Lung (tissue), 17 donors: ENCODE measurements at places on chromosomes 3 and 15. TPM values are rescaled to one million over a fixed set of nuclear protein-coding genes. Genes with fewer than 3 reads are reported as not detected.
A peak's percentile ranks its signal among the peaks of the same experiment; 100 is the strongest.

PAQR5 gene
- 2.3 TPM for total RNA-seq

MFAP1 gene
- total RNA-seq = 17.4 TPM

DNA sequence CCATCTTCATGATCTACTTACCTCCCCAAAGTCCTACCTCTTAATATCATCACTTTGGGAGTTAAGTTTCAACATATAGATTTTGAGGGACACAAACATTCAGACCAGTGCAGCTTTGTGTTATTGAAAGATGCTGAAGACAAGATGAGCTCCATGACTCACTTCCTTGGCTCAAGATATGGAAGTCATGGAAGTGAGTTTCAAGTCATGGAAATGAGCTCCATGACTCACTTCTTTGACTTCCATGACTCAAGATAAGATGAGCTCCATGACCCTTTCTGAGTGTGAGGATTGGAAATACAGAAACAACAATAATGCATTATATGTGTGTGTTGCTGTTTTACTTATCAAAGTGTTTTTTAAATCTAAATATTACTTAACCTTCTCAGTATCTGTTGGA is 170.2 kb upstream of the TPRG1 start:
- no peak overlapping the region for H3K4me3 ChIP-seq
- no peaks in the 10 kb centered on the region for H3K36me3 ChIP-seq
- no peaks in the 10 kb centered on the region for H3K27me3 ChIP-seq
- no peaks in the 10 kb centered on the region for H3K4me1 ChIP-seq
- no peak for DNase-seq

GRCh38 chr15:93029836-93030429 is 59.1 kb downstream of the RGMA start:
- no peak for DNase-seq
- no peak overlapping the region for H3K4me3 ChIP-seq
- no peaks in the 10 kb centered on the region for H3K36me3 ChIP-seq
- H3K27me3 ChIP-seq = no peaks in the 10 kb centered on the region

GRCh38 chr3:32571192-32571485 is 481 bp upstream of the DYNC1LI1 start:
- DNase-seq = no peak
- no peaks in the 10 kb centered on the region for H3K27me3 ChIP-seq
- H3K4me1 ChIP-seq = peaks cover 3% of the 10 kb centered on the region
- peak overlapping the region; percentile 96 for H3K4me3 ChIP-seq

DNA sequence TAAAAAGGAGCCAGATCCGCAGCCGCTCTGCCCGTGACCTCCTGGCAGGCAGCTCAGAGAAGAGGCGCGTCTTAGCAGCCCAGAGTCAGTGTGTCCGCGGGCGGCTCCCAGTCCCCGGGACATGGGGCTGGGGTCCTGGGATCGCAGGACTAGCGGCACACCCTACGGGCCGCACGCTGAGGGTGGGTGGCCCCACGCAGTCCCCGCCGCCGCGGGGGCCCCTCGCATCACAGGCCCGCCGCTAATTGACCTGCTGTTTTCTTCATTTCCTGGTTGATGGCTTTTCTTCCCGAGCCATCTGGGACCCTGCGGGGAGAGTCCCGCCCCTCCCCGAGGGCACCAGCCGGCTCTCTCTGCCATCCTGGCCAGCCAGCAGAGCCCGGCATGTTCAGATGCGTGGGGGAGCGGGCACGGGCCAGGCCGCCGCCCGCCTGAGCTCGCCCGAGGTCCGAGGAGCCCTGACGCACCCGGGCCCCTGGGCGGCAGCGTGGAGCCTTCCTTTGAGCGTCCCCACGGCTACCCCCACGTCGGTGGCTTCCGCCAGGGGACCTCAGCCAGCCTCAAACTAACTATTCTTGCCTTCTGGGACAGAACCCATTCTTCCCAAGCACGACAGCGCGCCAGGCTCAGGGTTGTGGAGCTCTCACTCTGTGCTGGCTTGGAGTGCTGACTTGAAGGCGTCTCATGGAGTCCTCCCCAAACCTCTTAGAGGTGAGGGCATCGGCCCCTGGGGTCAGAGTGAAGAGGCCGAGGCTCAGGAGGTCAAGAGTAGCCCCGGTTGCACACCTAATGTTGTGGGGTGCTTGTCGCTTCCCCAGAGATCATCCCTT is 34.6 kb upstream of the CACNA2D3 start:
- H3K36me3 ChIP-seq = no peaks in the 10 kb centered on the region
- no peak overlapping the region for H3K27ac ChIP-seq
- peaks cover 22% of the 10 kb centered on the region for H3K27me3 ChIP-seq
- peak; percentile 37 for DNase-seq

DNA sequence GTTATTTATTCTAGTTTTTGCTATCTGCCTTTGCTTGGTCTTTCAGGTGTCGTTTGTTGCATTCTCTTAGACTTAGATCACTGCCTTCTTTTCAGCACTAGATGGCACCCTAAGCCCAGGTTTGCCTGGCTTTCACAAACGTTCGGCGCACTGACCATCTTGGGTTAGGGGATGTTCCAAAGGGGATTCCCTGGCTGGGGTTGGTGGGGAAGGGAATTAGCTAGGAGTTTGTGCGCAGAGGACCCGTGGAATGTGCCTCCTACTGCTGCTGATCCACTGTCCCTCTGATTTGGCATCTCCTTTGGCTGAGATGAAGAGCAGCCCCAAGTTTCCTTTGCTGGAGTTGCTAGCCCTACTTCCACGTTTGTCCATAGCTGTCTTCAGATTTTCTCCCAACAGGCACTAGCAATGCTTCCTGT is 33.9 kb downstream of the PFN2 start:
- H3K4me1 ChIP-seq = no peaks in the 10 kb centered on the region
- H3K36me3 ChIP-seq = peaks cover 2% of the 10 kb centered on the region
- peak; percentile 43 for DNase-seq

DNA sequence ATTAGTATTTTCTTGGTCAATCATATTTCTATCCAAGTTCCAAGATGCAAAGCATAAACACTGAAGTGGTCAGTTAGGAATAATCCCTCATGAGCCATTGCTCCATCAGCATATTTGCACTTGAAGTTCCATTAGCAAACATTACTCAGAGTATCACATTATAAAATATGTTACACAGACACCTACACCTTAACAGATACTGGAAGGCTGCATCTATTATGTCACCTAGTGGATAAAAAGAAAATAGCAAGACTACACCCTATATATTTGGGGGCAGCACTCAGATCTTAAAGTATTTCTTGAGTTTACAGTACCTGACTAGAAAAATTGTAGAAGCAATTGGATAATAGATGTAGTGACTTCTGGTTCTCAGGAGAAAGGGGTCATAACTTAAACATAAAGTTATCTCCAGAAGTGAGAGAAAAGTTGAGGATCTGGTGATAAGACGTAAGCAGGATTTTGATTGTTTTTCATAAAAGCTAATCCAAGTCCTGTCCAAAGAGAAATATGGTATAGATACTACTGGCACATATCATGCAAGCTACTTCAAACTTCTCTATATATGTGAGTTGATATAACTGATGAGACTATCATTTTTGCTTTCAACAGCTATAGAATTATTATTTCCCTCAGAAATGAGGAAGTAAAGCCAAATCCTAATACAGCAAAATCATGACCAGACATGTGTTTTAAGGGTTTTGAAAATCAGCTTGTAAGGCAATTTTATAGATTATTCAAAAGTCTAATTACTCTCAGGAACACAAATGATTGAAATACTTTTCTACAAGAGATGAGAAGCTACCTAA is 422.2 kb downstream of the GBE1 start:
- DNase-seq = no peak
- no peak overlapping the region for H3K4me3 ChIP-seq
- no peaks in the 10 kb centered on the region for H3K4me1 ChIP-seq
- H3K36me3 ChIP-seq = no peaks in the 10 kb centered on the region
- H3K27me3 ChIP-seq = no peaks in the 10 kb centered on the region

DNA sequence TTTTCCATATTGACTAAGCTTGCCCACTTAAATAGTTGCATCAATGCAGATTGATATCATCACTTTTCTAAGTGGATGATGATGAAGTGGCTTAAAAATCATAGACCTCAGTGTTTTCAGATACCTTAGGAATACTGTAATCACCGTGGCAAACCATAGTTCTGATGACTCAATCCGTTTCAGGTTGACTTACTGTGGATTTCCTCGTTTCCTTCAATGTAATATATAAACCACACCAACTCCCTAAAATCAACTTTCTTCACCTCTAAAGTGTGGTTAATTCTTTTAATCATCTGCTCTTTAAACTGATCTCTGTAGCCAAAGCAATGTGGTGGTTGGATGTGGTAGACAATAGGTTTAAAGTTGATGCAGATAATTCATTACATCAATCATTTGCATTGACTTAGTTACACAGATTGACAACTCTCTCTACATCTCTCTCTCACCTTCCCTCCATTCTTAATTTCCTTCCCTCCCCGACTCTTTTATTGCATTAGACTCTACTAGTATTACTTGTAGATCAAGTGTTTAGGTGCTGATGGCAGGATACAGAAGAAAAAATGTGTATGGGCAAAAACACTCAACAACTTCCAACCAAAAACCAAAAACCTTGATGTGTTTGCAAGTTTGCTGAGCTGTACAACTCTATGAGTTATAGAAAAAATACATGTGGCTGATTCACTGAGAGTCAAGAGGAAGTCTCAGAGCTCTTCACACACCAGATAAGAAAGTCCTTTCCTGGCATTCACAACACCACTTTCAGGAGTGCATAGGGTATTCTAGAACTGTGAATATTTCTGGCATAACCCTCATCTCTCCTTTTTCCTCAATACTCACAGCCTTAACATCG is 243.5 kb downstream of the NFKBIZ start:
- no peak overlapping the region for H3K4me3 ChIP-seq
- no peak for DNase-seq
- H3K36me3 ChIP-seq = no peaks in the 10 kb centered on the region
- H3K27me3 ChIP-seq = no peaks in the 10 kb centered on the region

GRCh38 chr3:54836871-54837270 is 91.0 kb downstream of the LRTM1 start:
- H3K4me1 ChIP-seq = no peaks in the 10 kb centered on the region
- no peaks in the 10 kb centered on the region for H3K27me3 ChIP-seq
- H3K27ac ChIP-seq = no peak overlapping the region

DNA sequence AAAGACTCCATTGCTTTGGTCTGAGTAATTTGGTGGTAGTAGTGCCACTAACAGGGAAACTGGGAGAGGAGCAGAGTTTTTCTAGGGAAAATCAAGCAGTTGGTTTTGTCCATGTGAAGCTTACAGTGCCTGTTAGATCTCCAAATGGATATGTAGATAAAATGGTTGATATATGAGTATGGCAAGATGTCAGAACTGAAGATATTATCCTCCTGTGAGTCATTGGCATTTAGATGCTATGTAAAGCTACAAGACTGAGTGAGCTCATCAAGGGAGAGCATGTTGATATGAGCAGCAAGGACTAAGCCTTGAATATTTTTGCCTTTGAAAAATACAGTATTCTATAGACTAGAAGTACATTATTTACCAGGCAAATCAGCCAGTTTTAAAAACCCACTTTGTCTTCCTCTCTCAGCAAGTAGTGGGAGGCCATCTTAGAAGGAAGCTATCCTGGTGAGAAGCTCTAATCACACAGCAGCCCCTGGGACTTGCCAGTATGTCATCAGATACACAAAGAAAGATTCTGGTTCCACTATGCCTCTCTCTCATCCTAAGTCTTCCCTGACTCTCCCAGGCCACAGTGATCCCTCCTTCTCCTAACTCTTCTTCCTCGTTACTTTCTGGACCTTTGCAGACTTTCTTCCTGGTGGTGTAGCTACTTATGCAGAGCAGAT is 77.4 kb upstream of the ANKRD28 start:
- H3K27ac ChIP-seq = no peak overlapping the region
- H3K4me3 ChIP-seq = no peak overlapping the region
- no peaks in the 10 kb centered on the region for H3K27me3 ChIP-seq
- no peak for DNase-seq

DNA sequence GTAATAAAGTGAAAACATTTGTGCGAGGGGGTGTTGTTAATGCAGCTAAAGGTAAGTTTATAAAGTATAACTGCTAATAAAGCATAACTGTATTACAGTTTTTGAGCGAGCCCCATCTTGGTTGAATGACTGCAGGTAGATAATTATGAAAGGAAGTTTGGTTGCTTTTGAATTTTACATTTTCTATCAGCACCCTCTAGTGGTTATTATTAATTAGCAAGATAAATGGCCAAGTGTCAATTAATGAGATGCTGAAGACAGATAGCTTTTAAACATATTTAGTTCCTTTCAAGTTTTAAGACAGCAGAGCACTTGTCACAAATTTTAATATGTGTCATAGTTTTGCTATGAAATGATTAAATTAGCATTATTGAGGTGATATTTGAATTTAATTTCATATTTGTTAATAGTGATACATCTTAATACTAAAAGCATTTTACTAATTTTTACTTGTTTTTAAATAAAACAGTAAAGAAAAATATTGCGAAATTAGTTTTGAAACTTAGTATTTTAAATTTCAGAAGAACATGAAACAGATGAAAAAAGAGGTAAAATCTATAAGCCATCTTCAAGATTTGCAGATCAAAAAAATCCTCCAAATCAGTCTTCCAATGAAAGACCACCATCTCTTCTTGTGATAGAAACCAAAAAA is 15.1 kb downstream of the U2SURP start:
- no peaks in the 10 kb centered on the region for H3K4me1 ChIP-seq
- H3K4me3 ChIP-seq = no peak overlapping the region
- no peaks in the 10 kb centered on the region for H3K27me3 ChIP-seq
- H3K27ac ChIP-seq = no peak overlapping the region
- H3K36me3 ChIP-seq = peaks cover 15% of the 10 kb centered on the region
- DNase-seq = peak; percentile 25

DNA sequence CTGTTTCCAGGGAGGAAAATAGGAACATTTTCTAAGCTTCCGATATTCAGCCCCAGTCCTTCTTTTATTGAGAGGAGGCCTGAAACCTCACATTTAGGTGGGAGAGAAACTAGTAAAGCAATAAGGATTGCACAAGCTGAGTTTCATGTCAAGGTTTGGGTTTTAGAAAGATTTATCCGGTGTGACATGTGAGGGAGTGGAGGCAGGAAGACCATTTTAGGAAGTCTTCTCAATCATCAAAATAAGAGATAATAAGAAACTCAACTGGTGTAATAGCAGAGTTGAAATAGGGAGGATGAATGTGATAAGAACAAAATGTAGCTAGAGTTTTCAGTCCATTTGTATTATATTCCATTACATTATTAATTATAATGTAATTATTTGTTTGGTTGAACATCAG is 27.7 kb upstream of the CLDN16 start:
- H3K4me3 ChIP-seq = no peak overlapping the region
- no peak for DNase-seq
- H3K36me3 ChIP-seq = no peaks in the 10 kb centered on the region
- H3K27ac ChIP-seq = no peak overlapping the region

- peaks cover 3% of the 10 kb centered on the region for H3K4me1 ChIP-seq
- H3K27me3 ChIP-seq = no peaks in the 10 kb centered on the region
- H3K27ac ChIP-seq = peak within 1 kb of the TSS; percentile 90
- DNase-seq = peak; percentile 98
- peak within 1 kb of the TSS; percentile 96 for H3K4me3 ChIP-seq
- peaks cover 16% of the 10 kb centered on the region for H3K36me3 ChIP-seq
Observed at GRCh38 chr15:40754883-40755811, at the start of gene RMDN3. Gene RMDN3 (minus strand): TSS chr15:40755254. CDS start chr15:40754783, 471 bp downstream.
